Esophagus squamous epithelium (tissue), 5 donors: ENCODE measurements at places on chromosomes 13 and 19.

- no peak for DNase-seq
Observed at GRCh38 chr13:108267347-108267746, 2.2 kb upstream of the TNFSF13B start.

GRCh38 chr13:48570216-48570828 lies 37.4 kb upstream of the RCBTB2 start:
- no peak for DNase-seq

DNA sequence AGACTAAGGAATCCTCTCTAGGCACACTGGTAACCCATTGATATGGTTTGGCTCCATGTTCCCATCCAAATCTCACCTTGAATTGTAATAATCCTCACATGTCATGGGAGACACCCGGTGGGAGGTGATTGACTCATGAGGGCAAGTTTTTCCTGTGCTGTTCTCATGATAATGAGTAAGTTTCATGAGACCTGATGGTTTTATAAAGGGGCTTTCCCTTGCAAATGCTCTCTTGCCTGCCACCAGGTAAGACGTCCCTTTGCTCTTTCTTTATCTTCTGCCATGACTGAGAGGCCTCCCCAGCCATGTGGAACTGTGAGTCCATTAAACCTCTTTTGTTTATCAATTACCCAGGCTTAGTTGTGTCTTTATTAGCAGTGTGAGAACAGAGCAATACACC lies 81.4 kb upstream of the GPC6 start:
- DNase-seq = no peak

GRCh38 chr19:6705931-6706632 lies 14.4 kb downstream of the C3 start:
- DNase-seq = no peak

- DNase-seq = no peak
Observed at GRCh38 chr13:44919104-44919804, 70.0 kb downstream of the NUFIP1 start.
